ENCODE measurements at places on chromosomes 12 and 14.

DNA sequence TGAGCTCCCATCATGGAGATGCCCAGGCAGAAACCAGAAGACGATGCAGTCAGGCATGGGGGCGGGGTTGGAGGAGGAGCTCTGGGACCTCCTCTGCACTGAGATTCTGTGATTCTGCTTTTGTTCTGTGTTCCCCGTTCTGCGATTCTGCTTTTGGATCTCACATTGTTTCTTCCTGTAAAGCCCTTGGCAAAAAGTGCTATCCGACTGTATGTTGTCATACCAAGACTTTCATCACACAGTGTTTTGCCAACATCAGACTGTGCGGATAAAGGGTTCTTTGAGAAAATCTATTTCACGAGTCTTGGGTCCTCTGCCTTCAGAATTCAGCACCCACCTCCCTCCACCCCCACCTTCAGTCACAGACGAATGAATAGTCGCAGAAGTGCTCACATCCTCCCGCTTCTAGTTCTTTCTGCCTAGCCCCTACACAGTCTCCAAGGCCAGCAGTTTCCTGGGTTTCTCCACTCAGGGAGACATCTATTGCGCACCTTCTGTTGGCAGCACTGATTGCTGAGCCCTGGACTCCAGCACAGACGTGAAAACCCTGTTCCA lies 24.7 kb upstream of the PWP1 start:
- DNase-seq, result no peak

DNA sequence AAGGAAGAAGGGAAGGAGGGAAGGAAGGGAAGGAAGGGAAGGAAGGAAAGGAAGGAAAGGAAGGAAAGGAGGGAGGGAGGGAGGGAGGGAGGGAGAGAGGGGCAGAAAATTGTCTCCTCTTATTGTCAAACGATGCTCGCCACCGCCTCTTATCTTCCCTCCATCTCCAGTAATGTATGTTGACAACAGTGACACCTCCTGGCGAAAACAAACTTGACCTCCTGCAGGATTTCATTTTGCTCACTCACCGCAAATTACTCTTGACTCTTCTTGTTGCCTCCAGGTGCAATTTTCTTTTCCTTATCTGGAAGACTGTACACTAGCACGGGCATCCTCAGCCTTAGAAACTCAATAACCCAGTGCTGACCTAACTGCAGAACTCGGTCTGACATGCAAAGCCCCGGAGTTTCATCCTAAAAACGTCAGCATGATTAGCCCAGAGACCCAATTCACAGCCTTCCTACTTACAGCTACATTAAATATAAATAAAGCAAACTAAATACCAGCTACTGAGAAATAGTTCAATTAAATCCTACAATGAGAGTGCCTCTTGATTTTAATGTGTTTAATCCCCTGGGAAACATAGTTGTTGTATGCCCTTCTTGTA lies 512.4 kb upstream of the TMPO start:
- DNase-seq, result no peak

DNA sequence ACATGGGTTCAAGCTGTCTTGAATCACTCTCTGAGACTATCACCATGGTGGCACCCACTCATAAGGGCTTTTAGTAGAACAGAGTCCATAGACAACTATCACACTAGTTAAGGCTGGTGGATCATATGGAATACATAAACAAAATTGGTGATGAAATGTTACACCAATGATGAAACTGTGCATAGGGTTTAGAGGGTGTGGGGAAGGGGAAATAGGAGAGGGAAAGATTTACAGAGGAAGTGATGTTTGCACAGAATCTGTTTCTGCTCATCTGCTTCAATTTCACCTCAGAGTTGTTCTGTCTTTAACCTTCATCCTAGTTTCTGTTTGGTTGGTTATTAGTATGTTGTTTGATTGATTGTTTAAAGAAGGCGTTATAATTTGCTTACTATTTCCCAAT lies 2.4 kb upstream of the RXYLT1 start:
- DNase-seq, result no peak

DNA sequence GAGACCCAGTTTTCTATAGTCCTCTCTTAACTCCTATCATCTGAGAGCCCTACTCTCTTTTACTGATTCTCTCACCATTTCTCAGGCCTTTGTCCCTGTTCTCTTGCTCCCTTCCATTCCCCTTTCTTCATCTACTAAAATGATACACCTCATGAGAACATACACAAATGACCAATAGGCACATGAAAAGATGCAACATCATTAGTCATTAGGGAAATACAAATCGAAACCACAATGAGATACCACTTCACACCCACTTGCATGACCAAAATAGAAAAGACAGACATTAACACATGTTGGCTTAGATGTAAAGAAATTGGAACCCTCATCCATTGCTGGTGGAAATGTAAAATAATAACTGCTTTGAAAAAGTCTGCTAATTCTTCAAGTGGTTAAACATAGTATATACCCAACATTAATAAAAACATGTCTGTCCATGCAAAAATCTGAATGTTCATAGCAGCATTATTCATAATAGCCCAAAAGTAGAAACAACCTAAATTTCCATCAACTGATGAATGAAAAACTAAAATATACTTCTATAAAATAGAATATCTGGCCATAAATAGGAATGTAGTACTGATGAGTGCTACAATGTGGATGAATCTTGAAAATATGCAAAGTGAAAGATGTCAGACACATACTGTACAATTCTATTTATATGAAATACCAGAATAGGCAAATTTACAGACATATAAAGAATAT lies 66.0 kb downstream of the DENND5B start:
- no peak for DNase-seq

DNA sequence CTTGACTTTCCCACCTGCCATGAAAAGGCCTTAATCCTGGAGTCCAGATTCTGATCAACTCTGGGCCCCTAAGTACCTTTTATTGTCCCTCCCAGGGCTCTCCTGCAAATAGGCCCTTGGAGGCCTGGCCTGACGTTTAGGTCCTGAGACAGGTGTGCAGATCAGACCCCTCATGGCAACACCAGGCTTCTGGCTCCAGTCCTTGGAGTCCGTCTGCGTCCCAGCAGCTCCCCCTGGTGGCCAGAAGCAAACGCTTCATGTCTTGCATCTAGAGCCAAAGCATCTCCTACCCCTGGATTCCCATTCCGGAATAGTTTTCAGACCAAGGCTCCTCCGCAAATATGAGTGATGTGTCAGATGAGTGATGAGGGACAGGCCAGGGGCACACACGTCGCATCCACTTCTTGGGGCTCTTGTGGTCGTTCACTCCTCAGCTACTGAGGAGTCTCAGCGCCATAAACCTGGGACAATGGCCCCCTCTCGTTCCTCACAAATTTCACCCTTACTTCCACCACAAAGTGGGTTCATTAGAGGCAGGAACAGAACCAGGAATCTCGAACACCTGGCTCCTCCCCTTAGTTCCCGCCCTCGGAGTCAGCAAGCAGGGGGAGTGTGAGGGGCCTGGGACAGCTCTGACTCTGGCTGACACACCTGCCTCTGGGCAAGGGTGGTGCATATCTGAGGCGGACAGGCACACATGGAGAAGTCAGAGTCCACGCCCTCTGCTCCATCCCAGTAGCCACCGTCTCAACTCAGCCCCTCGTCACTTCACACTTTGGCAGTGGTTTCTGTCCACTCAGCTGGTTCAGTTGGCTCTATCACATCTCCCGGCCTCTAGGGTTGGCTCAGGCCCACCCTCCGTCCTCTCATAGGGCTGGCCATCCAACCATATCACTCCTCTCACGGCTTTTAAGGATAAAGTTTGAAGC lies 77.9 kb upstream of the PWP1 start:
- peak; percentile 73 for DNase-seq

DNA sequence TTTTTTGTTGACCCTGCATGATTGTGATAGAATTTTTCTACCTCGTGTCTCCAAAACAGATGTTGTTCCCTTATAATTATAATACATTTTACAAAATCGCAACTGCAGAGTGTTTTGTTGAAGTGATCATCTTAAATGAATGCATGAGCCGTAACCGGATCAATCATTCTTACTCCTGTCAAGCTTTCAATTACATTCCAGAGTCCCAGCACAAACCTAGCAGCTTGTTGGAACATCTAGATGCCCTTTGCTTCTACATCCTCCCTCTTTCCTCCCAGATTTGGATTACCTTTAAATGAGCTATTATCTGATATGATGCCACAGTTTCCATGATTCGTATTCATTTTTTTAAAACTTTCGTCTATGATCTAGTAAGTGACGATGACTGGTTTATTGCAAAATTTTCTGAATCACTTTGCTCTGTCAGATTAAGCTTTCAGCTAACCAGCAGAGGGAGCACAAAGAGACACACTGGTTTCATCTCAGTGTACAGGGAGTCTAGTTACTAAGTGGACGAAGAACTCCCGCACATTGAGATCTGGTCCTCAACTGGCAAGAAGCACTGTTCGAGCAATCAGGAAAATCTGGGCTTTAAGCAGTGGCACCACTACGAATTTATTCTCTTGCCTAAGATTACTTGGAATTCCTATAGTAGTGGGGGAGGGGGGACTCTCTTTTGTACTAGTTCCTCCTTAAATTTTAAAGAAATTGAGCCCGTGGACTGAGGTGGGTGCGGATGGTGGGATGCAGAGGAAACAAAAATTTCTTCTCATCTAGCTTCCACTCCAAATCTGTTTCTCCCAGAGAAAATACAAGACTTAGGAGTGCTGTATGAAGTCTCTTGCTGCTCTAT lies 40.9 kb downstream of the TSHR start:
- peak; percentile 15 for DNase-seq

- DNase-seq, result no peak
These were observed 42.7 kb upstream of the GPR132 start for GRCh38 chr14:105107781-105108515.

DNA sequence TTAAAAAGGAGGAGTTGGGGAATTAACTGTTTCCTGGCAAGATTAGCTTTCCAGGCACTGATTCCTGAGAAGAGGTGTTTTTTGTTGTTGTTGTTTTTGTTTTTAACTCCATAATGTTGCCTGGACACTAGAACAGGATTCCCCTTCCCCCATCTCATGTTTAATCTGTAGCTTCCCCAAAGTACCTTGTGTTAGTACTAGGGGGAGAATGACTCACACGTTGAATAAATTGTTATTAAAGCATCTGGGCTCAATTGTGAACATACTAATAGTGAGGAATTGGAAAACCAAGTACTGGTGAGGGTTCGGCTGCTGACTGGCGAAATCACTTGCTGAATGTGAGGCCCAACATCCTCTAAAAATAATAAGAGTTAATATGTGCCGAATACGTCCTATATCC lies 1.3 kb upstream of the GNG2 start:
- DNase-seq, result no peak

- no peak for DNase-seq
These were observed at the start of gene KIF26A for GRCh38 chr14:104138098-104138717. TSS of gene KIF26A (plus strand) at chr14:104138587. CDS start at chr14:104138723, 136 bp downstream.

- DNase-seq, result no peak
These were observed 294.6 kb downstream of the SNAPC1 start for GRCh38 chr14:62056789-62057188.

- no peak for DNase-seq
These were observed 572 bp upstream of the RASSF8 start for GRCh38 chr12:25957793-25958427.

GRCh38 chr12:54378796-54379397 lies 5.6 kb downstream of the ZNF385A start:
- no peak for DNase-seq

DNA sequence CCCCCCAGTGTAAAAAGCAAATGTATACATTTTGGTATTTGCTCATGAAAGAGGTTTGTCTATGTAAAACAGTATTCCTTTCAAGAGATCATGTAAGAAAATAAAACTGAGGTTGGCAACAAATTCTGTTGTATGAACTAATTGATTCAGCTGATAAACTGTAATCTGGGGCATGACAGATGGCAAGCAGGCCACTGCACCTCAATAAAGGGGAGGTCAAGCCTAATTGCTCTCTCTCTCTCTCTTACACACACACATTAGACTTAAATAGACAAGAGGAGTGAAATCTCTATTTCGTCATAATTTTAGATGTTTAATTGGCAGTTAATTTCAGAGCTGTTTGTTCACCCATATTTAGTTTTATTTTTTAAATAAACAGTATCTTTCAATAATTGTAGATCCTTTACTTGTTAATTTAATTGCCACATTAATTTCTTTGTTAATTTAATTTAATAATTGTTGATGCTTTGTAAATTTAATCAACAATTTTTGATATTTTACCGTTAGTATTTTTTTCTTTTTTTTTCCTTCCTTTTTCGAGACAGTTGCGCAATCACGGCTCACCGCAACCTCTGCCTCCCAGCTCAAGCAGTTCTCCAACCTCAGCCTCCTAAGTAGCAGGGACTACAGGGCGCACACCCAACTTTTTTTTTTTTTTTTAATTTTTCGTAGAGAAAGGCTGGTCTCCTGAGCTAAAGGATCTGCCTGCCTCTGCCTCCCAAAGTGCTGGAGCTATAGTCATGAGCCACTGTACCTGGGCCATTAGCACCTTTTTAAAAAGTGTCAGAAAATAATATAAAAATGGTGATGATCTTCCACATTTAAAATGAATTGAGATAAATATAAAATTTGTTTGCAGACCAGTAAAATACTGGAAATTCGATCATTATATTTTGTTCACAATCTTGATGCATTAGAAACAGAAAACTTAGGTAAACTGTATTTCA lies 577.7 kb downstream of the SLC16A7 start:
- DNase-seq, result no peak

All from effector memory CD4-positive, alpha-beta T cell (primary cell).